ENCODE measurements at places on chromosomes 1 and 21.

DNA sequence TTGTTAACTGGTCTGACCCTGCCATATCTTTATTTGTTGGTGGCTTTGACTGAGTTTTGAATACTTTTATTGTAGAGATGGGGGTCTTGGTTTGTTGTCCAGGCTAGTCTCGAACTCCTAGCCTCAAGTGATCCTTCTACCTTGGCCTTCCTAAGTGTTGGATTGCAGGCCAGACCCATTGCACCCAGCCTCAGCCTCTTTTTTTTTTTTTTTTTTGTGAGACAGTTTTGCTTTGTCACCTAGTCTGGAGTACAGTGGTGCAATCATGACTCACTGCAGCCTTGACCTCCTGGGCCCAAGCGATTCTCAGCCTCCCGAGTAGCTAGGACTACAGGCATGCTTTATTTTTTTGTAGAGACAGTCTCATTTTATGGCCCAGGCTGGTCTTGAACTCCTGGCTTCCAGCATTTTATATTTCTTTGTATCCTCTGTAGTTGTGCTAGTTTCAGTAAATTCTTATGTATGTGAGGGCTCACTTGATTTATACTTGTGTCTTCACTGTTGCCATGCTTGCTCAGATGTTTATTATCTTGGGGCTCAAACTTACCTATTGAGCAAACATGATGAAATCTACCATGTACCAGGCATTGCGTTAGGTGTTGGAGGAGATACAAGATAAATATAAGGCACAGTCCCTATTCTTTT is 24.1 kb downstream of the THRAP3 start:
- DNase-seq: peak; percentile 77

DNA sequence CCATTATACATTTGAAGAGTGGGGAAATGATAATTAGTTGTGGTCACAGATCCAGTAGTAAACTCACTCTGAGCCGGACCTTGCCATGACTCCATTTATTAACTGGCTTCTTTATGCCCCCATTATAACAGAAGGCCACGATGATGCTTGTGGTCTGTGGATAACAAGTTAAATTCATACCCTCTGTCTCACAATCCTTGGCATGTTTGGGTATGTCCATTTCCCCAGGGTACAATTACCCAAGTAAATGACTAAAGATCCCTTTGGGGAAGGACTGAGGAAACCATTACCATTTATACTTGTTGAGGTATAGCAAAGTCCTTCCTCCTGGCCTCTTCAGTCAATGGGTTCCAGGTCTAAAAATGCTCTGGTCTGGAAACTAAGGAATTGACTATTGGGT is 7.3 kb upstream of the USP1 start:
- no peak for DNase-seq

GRCh38 chr1:86990826-86991225 is 76.4 kb downstream of the HS2ST1 start:
- no peak for DNase-seq

GRCh38 chr1:89271341-89272015 is 1.2 kb downstream of the GBP5 start:
- DNase-seq: peak; percentile 86

- no peak for DNase-seq
These were observed 3.1 kb upstream of the TINAGL1 start for GRCh38 chr1:31573261-31573660.

DNA sequence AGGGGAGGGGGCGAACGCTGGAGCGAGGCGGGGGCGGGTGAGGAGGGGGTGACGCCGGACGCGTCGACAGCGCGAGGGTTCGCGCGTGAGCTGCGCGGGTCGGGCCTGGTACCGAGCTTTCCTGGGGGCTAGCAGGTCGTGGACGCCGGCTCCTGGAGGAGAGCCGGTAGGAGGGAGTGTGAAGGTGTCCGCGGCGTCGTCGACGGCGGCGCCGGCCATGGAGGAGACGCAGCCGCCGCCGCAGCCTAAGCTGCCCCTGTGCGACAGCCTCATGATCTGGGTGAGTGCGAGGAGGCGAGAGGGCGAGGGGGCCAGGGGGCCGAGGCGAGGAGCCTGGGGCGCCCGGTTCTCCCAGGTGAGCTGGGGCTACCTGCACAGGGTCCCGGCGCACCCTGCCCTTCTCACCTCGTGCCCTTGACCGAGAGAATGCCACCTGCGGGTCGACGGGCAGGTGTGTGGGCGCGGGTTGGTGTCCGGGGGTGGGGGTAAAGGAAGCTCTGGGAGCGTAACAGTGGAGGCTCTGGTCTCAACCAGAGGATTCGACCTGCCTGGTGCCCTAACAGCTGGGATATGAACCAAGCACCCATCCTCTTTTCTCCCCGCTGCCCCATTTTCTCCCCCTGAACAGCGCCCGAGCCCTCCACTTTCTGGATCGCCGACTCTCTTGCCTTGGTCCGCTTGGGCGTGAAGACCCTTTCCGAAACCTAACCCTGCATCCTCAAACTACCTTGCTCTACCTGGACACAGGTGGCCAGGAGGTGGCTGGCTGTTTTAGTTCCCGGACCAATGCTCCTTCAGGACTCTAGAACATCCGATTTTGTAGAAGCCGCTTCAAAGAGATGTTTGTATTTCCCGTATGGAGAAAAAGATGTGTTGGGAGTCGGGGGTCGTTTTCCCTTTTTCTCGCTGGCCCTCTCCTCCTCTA is at the start of gene HOOK1:
Gene HOOK1 (plus strand): TSS at position 49 of the 925 bp plus-strand sequence. CDS start 169 bp downstream, at position 218.
- DNase-seq: no peak

DNA sequence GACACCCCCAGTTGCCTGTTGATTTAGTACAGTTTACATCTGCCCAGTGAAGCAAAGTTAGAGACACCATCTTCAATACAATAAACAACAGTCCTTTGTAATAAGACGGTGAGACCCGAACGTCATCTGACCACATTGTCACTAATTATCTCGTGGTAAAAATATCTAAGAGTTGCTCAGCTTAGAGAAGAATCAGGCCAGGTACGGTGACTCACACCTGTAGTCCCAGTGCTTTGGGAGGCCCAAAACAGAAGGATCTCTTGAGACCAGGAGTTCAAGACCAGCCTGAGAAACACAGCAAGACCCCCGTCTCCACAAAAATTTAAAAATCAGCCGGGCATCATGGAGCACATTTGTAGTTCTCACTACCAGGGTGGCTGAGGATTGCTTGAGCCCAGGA is 53.5 kb downstream of the CD34 start:
- no peak for DNase-seq

DNA sequence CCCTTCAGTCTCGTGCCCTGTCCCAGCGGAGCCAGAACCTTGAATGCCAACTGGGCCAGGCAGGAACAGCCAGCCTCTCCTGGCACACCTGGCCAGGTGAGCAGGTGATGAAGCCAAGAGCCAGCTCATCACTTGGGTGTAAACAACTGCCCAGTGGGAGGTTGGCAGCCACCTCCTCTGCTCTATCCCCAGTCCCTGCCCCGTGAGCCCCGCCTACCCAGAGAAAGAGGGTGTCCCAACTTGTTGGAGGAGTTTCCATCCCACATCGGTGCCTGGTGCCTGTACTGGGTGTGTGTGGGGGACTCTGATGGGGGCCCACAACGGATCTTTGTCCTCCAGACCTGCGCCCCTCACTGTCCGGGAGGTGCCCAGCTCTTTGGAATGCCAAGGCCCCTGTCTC is 17.8 kb upstream of the FAM131C start:
- DNase-seq: no peak

DNA sequence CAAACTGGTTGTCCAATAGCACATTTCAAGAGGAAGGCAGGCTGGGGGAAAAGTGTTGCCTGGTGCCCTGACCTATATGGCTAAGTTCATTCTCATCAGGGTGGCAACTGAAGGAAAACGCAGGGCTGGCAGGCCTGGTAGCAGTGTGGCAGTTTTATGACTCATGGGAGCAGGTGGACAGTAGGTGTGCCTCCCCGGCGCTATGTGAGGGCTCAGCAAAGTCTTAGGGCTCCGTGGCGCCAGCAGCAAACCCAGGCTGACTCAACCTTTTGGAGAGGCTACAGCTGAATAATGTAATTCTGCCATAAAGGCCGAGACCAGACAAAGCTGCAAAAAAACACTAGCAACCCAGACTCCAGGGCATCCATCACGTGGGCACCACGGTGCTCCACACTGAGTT is 23.6 kb downstream of the GADD45A start:
- DNase-seq: no peak

DNA sequence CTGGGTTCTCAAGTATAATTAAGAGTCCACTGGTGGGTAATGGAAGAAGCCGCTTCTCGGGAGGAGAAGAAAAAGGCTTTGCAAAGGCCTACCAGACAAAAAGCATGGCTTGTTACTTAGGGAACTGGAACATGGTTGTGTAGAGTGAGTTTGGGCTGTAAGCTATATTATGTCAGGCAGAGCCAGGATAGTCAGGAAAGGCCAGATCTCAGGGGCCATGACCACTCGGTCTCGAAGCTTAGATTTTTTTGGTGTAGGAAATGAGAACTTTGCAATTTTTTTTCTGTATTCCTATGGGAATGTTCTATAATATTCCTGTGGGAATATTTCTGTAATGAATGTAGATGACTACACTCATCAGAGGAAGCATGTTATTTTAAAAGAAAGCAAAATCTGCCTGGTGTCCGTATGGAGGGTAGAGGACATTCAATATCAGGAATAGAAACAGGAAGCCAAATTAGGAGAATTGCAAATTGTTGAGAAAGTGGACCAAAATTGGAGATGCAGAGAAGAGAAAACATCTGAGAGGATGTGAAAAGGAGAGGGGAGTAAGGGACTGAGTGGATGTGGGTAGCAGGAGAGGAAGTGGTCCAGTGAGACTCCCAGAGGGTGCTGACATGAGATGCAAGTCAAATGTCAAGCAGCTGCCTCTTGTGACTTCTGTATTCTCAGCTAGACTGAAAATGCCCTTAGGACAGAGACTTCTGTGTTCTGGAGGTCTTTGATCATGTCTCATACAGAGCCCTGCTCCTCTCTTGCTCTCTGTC is 45.2 kb upstream of the HAO2 start:
- no peak for DNase-seq

DNA sequence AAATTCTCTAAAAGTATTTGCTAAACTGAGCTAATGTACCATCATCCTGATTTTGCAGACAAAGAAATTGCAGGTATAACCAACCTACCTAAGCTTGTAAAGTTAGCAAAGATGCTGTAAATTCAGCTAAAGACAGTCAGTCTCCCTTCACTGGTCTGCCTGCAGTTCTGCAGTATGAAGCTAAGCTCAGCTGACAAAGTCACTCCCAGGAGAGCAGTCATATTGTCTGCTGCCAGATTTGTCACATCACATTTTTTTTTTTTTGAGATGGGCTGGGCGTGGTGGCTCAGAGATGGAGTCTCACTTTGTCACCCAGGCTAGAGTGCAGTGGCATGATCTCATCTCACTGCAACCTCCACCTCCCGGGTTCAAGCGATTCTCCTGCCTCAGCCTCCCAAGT is 8.9 kb upstream of the CMPK1 start:
- no peak for DNase-seq

DNA sequence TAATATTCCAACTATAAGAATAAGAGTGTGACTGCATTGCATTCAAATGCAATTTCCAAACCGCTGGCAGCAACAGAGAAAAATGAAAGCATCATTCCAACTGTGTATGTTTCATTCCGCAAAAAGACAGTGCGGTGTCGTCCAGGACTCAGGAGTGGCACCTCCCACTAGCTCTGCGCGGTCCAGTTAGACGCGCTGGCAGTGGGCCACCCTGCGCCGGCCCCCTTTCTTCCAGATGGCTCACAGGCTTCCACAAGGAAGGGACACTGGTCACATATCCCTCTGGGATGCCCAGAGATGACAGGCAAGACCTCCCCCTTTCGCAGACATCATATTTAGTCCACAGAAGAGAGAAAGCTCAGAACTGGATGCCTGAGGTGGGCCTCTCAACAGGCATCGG is 11.9 kb downstream of the WRAP73 start:
- no peak for DNase-seq
